ENCODE measurements at places on chromosomes 7 and 10. TPM values are rescaled to one million over a fixed set of nuclear protein-coding genes. Genes with fewer than 3 reads are reported as not detected.

The ACTL6B gene
- total RNA-seq: not detected

The POU6F2 gene
- not detected for total RNA-seq

The CRYGN gene
- not detected for total RNA-seq

The SRI gene
- total RNA-seq: 121 TPM

The PSMC2 gene
- total RNA-seq: 159 TPM

The SPACDR gene
- 0.98 TPM for total RNA-seq

The CEP55 gene
- total RNA-seq: 73.3 TPM

The ANKRD16 gene
- 9.9 TPM for total RNA-seq

The IDI2 gene
- total RNA-seq: not detected

The FAM25G gene
- not detected for total RNA-seq

The LRRD1 gene
- not detected for total RNA-seq

The CACNB2 gene
- not detected for total RNA-seq

The TUBB8 gene
- 0.15 TPM for total RNA-seq

The ZNF485 gene
- 1.7 TPM for total RNA-seq

The ASIC3 gene
- total RNA-seq: 10.5 TPM

The EBLN1 gene
- total RNA-seq: not detected

The TUBAL3 gene
- total RNA-seq: 0.24 TPM

The SCRN1 gene
- 49.7 TPM for total RNA-seq

The ASB10 gene
- total RNA-seq: not detected

The MGAM2 gene
- total RNA-seq: not detected

The ARHGAP21 gene
- total RNA-seq: 55.6 TPM

The DENND10 gene
- total RNA-seq: 55.1 TPM

The PCDH15 gene
- not detected for total RNA-seq

The SPDYE8 gene
- not detected for total RNA-seq

The ELAPOR2 gene
- 0.14 TPM for total RNA-seq

The NET1 gene
- total RNA-seq: 58.3 TPM

The NKX6-2 gene
- 0.54 TPM for total RNA-seq

The HMX2 gene
- not detected for total RNA-seq

The HTR5A gene
- not detected for total RNA-seq

The PGAM2 gene
- total RNA-seq: not detected

The LIPJ gene
- total RNA-seq: not detected

The POP7 gene
- 92.9 TPM for total RNA-seq

The ANKRD30A gene
- 0.51 TPM for total RNA-seq

The GRB10 gene
- total RNA-seq: 60.2 TPM

The TCAF2 gene
- total RNA-seq: 1.8 TPM

The SPDYE3 gene
- not detected for total RNA-seq

The GDF10 gene
- total RNA-seq: 0.13 TPM
